ENCODE measurements at places on chromosomes 6 and 20.

- no peak for DNase-seq
These were observed 12.2 kb downstream of the PPARD start for GRCh38 chr6:35354361-35355135.

DNA sequence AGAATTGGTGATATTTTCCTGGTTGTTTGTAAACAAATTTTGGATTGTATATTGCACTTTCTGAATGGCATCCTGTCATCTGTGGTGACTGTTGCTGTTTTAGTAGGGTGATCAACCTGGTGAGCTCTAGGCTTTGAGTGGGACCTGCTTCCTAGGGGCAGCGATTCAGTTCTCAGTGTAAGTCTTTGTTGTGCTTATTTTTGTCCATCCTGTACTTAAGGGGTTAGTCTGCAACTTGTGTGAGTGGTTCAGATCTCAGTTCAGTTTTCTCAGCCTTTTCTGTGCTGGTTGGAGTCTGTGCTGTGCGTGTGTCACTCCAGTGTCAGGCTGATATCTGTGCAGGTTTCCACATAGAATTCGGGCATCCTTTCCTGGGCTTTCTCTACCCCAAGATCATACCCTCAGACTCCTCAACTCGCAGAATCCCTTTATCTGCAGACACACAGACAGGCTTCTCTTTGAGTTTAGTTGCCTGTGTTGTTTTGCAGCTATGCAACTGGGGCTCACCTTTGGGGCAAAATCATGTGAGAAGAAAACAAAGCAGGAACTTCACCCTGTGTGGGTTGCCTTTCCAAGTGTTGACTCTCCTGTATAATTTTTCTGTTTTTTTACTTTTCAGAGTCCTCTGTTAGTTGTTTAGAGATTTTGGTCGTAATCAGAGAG is 177.7 kb downstream of the FARS2 start:
- DNase-seq: no peak

GRCh38 chr20:49482621-49483017 is at the start of gene KCNB1:
TSS of gene KCNB1 (minus strand) at chr20:49482668. CDS start at chr20:49482480, 188 bp downstream.
- peak; percentile 19 for DNase-seq

- no peak for DNase-seq
These were observed 29.0 kb downstream of the MAP3K5 start for GRCh38 chr6:136763255-136763654.

DNA sequence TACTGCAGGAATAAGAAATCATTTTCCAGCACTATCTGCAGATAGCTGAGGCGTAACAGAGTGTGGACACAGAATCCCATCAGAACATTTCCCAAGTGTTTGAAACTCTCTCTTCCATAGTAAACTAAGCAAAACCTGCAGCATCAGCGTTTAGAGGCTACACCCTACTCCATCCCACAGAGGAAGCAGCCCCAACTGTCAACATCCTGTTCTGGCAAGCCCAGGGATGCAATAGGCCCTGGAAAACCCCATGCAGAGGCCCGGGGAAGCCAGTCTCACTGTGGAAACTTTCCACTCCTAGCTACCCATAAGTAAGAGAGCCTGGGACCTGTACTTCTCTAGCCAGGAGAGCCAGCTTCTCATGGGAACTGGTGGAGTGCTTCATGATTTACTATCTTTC is 129.4 kb downstream of the LY86 start:
- DNase-seq: no peak

DNA sequence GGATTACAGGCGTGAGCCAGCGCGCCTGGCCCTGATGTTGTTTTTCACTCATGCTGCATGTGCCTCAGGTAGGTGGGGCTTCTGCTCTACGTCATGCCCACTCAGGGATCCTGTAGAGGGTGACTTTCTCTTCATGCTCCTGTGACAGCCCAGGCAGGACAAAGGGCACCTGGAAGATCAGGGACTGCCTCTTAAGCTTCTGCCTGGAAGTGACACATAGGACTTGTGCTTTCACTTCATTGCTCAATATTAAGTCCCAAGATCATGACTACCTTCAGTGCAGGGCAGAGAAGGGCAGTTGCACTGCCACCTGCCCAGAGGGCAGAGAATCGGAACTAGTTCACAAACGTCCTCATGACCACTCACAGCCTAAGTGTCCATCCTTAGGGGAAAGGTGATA is 249.5 kb upstream of the SULF2 start:
- DNase-seq: no peak

- no peak for DNase-seq
These were observed 55.3 kb downstream of the PFDN4 start for GRCh38 chr20:54263116-54263690.

DNA sequence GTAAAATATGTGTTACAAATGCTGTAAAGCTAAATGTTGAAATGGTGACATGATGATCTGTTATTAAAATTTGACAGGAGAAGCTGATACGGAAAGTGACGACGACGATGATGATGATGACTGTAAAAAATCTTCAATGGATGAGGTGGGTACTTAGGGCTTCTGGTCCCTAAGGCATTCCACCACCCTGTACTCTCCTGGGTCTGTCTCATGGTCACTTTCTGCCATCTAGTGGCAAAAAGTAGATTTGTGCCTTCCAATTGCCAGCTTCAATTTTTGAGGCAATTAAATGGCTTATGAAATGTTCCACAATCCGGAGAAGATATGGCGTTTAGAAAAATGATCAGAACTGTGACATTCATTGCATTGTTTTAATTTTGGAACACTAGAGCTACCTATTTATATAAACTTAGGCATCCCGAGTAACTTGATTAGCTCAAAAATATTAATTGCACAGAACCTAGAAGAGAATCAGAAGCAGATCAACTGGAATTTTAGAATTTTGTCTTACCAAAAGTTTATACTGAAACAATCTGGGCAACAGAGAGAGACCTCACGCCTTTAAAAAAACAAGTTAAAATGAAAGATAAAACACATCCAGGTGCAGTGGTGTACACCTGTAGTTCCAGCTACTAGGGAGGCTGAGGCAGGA is 346.5 kb upstream of the PLCB4 start:
- DNase-seq: peak; percentile 76

DNA sequence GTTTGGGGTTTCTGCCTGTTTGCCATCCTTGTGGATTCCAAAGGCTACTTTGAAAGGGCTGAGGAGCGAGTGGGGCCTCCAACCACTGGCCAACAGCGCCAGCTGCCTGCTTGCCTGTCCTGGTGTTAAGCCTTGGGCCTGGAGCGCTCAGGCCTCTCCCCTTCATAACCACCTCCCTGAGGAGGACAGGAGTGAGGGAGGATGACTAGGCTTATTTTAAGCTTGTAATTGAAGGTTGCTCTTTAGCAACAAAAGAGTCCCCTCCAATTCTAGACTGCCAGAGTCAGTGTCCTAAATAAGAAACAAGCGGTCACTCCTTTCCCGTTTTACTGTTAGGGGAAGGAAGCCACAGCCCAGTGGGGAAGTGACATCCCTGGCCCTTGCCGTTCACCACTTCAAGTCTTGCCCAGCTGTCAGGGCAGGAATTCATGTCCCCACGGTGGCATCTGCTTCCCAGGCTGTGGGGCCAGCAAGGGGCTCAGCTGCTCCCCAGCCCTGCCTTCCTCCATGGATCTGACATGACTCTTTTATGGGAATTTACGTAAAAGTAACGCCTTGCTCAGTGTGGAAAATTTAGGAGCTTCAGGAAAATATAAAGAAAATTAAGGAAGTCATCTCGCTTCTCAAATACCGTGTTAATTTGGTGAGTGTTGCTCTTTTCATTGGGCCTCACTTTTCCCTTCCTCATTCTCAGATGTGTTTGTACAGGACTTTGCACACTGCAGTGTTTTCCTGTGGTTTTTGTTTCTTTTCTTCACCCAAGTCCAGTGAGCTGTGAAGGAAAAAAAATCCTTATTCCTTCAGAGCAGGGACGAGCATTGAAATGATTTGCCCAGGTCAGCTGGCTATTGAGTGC is 57.8 kb downstream of the SSR1 start:
- no peak for DNase-seq

Measured in OCI-LY7 (cell line).